DMS153 (cell line): ENCODE measurements at places on chromosomes 12 and 14.
A peak's percentile ranks its signal among the peaks of the same experiment; 100 is the strongest.

DNA sequence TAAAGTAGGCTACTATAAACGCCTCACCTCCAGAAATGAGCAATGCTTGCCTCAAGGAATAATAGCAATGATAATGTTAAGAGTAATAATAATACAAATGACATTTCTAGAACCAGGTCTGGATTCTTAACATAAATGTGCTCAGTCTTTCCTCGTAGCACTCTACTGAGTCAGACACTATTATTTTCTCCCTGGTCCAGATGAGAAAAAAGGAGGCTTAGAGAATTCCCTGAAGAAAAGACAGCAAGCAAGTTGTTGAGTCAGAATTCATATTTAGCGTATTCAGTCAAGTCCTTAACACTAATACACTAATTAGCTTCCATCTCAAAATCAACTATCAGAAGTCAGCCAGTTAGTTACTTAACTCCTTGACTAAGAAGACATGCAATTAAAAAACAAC is 13.2 kb downstream of the KCNC2 start:
- no peak for DNase-seq

DNA sequence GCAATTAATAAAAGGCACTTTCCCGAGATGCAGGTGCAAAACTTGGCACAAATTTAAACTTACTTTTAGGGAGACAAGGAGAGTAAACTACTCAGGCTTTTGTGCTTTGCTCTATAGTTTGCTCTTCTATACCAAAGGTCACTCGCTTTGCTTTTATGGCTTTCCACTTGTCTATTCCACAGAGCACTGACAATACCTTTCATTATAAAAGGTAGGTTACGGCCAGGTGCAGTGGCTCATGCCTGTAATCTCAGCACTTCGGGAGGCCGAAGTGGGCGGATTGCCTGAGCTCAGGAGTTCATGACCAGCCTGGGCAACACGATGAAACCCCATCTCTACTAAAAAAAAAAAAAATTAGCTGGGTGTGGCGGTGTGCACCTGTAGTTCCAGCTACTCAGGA is 32.9 kb downstream of the ALKBH1 start:
- peak; percentile 48 for DNase-seq

DNA sequence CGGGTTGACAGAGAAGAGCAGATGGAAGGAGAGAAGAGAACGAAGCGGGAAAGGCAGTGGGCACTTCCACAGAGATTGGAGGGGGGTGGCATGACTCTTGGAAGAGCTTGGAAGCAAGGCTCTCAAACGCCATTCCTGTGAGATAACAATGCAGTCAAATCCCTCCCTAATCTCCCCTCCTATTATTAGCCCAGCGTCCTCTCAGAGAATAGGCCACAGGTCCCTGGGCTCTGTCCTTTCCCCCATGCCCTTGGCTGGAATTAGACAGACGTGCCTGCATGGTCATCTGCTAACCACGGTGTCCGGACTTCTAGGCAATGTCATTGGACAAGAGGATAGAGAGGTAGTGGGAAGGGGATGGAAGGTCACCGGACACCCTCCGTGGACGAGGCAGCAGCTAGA is 8.0 kb upstream of the MYH7 start:
- no peak for DNase-seq

DNA sequence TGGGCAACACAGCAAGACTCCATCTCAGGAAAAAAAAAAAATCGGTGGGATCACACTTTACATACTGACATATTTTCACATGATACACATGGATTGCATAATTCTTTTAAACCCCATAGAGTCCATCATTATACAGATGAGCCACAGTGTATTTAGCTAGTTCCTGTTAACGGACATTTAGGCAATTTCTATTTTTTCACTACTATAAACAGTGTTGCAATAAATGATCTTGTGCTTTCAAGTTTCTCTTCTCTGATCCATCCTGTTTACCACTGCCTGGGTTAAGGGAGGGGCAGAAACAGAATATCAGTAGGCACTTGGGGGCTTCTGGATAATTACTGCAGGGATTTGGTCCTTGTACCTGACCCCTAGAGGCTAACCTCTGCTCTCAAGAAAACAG is 43.4 kb upstream of the SPTLC2 start:
- DNase-seq, result no peak

DNA sequence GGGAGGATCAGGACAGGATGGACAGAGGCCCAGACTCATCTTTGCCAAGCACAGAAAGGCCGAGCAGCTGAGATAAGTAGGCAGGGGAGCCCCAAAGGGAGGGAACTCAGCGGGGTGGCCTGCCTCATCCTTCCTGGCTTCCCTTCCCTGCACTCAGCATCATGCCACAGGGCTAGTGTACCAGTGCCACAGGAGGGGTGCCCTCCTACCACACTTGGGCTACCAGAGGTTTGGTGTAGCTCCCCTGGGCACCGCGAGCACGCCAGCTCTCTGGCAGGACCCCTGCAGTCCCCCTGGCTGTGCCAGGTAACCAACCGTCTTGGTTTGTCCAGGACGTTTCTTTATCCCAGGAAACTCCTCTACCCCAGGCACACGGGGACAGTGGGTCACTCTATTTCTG is 123.5 kb downstream of the ESRRB start:
- DNase-seq, result no peak
